Kidney capillary endothelial cell (primary cell): ENCODE measurements at places on chromosomes 2 and 18.

DNA sequence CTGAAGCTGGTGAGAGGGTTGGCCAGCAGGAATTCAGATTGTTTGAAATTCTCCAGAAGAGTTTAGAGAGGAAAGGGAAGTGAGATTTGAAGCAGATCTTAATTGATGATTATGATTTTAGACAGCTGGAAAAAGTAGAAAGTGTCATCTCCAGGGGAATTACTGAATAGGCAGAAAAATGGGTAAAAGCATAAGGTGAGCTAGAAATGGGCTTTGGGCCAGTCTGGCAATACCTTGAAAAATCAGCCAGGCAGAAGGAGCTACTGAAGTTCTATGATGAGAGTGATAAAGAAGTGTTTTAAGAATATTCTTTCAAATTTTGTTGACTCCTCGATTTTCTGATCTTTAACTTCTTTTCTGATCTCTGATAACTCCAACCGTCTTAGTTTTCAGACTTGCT, 172.9 kb upstream of the CCDC150 start:
- DNase-seq = no peak

DNA sequence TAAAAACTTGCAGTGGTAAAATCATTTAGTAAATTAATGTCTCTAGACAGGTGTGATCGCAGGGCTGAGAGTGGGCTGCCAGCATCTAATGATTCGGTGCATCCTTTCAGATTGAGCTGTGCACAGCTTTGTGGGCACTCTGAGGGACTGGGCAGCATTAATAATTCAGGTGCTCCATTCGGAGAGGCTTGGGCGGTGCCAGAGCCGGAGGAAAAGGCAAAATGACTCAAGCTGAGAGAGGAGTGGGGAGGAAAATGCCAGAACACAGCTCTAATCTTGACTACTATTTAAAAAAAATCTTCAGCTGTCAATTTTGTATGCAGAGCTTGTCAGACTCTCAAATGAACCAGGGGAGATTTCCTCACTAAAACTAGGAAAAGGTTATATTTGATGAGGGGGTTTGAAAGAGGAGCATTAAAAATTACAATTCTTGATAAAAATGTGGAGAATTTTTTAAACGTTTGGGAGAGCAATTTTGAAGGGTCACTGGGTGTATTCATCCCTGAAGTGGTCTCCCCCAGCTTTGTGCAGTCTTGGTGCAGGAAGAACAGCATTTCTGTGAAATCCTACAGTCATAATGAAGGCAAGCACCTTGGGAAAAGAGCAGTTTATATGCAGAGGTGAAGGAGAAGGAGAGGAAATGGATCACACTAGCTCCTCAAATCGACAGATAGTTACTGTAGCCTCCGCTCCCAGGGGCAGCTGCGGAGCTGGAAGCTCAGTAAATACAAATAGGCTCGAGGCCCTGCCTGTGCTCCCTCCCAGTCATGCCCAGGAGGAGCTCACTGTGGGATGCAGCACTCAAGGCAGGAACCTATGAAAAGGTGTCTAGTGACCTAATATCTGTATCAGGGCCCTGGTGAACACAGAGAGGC, 535.4 kb upstream of the RAB6C start:
- no peak for DNase-seq

DNA sequence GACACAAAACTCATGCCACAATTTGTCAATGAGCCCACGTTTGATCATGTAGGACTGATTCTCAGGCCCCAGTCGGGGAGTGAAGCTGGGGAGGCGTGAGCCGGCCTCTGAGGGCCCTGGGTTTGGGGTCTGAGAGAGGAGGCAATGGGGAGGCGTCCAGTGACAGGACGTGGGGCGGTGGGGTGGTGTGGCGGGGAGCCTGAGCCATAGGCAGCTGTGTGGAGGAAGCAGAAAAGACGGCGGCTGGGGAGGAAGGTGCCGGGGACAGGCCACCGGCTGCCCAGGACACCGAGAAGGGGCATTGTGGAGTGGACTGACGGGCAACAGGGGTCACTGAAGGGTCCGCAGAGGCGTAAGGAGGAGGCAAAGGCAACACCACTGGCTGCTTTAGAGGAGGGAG, 7.2 kb downstream of the CHPF start:
- no peak for DNase-seq

DNA sequence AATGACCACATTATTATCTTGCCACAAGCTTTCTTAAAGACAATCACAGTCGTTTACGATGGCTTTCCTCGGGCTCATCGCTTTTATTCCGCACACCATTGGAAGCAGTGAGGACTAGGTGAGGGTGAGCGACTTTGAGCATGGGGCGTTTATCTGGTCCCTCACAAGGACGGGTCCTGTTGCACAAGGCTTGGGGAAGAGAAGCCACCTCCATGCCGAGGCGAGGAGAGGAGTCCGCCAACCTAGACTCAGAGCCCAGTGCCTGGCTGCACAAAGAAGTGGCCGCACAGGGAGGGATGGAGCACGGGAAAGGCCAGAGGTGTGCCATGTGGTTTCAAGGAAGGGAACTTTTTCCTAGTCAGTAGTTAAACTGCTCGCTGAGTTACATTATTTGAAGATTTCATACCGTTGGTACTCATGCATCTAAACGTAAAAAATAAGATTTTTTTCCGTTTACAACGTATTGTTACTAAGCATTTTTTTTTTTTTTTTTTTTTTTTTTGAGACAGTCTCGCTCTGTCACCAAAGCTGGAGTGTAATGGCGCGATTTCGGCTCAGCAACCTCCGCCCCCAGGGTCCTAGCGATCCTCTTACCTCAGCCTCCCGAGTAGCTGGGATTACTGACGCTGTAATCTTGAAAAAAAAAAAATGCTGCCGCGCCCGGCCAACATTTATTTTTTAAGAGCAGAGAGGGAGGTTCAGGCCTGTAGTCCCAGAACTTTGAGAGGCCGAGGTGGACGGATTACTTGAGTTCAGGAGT, 849 bp upstream of the CYP27C1 start:
- no peak for DNase-seq
